EL (cell line): ENCODE measurements at places on chromosomes 2 and 18.

DNA sequence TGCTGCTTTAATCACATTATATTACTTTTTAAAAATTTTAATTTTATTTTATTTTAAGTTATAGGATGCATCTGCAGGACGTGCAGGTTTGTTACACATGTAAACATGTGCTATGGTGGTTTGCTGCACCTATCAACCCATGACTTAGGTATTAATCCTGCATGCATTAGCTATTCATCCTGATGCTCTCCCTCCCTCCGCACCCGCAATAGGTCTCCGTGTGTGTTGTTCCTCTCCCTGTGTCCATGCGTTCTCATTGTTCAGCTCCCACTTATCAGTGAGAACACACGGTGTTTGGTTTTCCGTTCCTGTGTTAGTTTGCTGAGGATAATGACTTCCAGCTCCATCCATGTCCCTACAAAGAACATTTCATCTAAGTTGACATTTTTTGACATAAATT, 283.2 kb downstream of the CYRIA start:
- no peak for DNase-seq

- no peak for DNase-seq
Measured at GRCh38 chr18:74069178-74070050, 78.2 kb downstream of the FBXO15 start.

DNA sequence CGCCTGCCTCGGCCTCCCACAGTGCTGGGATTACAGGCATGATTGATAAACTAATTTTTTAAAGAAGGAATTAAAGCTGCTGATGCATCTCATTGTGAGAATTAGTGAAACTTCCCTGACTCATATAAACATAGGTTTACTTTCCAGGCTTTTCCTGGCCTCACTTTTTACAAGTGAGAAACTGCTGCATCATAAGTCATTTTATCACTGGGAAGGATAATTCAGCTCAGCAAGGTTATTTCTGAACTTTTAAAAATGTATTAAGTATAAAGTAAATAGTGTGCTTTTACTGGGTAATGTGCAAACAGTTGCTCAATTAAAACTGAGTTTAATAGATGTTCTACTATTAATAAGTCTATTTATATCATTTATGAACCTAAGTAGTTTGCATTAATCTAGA, 1130.3 kb upstream of the CDH2 start:
- no peak for DNase-seq

- no peak for DNase-seq
Measured at GRCh38 chr18:22303927-22304326, 113.8 kb downstream of the CTAGE1 start.

DNA sequence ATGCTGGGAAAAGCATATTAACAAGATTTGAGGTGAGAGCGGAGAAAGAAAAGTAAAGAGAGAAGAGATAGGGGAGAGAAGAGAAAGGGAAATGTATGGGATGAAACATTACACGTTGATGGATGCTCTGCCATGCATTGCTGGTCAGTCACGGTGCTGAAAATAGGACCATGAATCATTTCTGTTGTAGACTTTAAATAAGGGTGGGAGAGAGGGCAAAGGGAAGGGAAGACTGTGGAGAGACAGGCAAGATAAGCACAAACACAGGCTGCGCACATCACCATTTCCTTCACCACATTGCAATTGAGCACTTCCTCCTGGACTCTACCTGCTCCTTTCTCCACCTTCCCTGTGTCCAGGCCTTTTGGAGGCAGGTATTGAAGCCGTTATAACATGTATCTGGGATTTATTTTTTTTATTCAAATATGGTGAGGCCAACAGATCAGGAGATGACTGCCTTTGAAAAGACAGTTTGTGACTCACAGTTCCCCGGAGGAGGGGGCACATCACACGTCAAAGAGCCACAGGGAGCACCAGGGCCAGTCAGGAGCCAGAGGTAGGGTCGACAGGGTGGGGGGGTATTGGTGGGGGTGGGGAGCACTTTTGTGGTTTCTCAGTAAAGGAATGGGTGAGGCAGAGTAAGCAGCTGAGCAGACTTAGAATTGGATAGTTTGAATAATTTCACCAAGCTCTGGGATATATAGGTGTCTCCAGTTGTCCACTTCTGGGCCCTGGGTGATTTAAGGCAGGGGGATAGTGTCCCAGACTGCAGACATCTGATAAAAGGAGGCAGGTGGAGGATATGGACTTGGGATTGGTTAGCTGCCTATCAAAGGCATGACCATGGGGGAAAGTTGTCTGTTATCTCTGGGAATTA, 372.8 kb upstream of the ST6GAL2 start:
- DNase-seq, result no peak

GRCh38 chr18:11784674-11785304, 66.4 kb upstream of the CHMP1B start:
- no peak for DNase-seq

DNA sequence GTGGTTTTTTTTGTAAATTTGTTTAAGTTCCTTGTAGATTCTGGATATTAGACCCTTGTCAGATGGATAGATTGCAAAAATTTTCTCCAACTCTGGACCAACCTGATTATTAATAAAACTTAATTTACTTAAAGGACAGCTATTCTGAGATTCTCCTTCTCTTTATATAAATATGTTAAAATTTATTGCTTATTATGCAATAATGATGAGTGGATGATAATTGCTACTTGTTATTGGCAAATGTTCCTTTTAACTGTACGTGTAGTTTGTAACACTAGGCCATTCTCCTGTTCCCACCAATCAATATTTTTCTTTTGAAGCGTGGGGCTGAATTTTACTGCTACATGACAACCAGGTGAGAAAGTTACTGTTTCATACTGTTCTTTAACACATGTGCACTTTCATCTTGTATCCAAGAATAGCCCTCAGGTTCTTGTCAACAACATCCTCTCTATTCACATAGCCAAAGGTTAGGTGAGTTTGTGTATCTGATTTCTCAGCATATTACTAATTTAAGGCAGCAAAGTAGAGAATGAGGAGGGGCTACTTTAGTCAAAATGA, 16.6 kb upstream of the STK17B start:
- DNase-seq, result no peak

- DNase-seq, result peak; percentile 23
Measured at GRCh38 chr18:154151-154550, 4.2 kb upstream of the USP14 start.

DNA sequence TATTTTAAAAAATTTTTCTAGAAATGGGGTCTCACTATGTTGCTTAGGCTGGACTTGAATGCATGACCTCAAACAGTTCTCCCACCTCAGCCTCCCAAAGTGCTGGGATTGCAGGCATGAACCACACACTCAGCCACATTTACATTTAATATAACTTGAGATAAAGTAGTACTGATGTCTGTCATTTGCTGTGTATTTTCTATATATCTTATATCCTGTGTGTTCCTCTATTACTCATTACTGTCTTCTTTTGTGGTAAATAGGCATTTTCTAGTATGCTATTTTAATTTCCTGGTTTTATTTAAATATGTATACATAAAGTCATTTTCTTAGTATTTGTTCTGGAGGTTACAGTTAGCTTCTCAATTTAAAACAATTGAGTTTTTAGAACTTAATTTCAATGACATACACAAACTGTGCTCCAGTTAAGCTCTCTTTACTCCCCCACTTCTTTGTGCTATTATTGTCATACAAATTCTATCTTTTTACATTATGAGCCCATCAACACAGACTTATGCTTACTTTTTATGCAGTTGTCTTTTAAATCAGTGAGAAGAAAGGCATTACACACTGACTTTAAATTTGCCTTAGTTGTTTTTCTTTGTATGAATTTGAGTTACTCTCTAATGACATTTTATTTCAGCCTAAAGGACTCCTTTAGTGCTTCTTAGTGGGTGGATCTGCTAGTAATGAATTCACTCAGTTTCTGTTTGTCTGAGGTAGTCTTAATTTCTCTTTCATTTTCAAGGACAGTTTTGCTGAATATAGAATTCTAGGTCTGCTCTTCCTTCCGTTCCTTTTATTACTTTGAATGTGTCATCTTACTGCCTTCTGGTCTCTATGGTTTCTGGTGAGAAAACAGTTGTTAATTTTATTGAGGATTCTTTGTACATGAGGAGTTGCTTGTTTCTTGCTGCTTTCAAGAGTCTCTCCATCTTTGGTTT, 6.2 kb upstream of the INPP4A start:
- DNase-seq, result no peak

DNA sequence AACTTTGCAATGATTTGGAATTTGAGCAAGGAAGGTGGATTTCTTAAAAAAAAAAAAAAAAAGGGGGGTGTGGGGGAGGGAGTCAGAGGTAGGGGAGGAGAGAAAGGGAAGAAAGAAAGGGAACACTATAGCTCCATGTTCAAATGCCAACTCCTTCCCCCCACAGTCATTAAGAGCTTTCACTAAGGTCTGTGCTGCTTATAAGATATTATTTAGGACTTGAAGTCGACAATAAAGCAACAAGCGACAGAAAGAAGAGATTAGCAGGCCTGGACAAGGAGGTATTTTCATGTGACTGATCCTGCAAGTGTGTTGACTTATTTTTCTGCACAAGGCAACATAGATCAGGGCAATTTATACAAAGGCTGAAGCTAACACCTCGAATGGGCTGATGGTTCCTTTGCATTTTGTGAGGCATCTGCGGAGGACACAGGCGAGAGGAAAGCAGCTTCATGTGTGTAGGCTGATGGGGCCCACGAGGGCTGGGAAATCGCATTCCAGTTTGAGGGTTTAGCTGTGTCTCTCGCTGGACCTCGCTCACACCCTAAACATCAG, 382.0 kb downstream of the SOX11 start:
- DNase-seq, result no peak
